ENCODE measurements at places on chromosomes 12 and 14.
A peak's percentile ranks its signal among the peaks of the same experiment; 100 is the strongest.

- no peak for DNase-seq
These were observed 43.5 kb downstream of the IGF1 start for GRCh38 chr12:102436867-102437266.

GRCh38 chr12:31728289-31728916 lies 418 bp downstream of the AMN1 start:
- DNase-seq: peak; percentile 60

- DNase-seq: no peak
These were observed 10.7 kb upstream of the LHX5 start for GRCh38 chr12:113482334-113482733.

GRCh38 chr12:19451196-19451595 lies 11.9 kb downstream of the AEBP2 start:
- DNase-seq: no peak

DNA sequence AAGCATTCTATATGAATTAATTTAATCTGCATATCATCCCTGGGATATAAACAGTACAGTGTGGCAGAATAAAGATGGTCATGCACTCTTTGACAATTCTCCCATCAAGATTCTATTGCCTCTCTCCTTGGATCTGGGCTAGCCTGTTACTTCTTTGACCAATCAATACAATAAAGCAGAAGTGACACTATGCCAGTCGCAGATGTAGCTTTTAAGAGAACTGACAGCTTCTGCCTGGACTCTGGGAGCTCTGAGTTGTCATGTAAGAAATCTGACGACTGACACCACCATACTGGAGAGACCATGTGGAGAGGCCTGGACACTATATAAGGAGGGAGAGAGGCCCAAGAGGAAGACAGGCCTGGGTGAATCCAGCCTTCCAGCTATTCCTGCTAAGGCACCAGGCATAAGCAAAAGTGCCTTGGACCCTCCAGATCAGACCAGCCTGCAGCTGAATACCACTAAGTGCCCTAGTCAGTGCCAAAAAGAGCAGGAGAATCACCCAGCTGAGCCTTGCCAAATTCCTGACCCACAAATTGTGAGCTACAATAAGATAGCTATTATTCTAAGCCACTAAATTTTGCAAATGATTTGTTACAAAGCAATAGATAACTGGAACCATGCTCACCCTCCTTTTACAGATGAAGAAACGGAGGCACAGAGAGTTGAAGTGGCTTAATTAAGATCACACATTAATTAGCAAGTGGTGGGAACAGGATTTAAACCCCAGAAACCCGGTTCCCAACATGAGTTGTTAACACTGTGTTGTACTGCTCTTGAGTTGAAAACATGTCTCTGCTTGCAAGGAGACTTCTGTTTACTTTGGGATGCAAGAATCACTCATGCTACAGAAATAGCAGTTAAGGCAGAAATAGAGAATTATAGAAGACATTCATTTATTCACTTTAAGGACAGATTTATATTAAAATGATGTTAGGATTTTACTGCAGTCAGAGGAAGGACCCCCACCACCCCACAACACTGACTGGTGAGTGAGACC lies 84.6 kb downstream of the RIN3 start:
- DNase-seq: no peak
